ENCODE measurements at places on chromosomes 2 and 18. TPM values are rescaled to one million over a fixed set of nuclear protein-coding genes. Genes with fewer than 3 reads are reported as not detected.

Gene CTAGE1
- not detected for total RNA-seq

Gene NLRC4
- not detected for total RNA-seq

Gene LOXHD1
- 0.14 TPM for total RNA-seq

Gene FBXO36
- 1.3 TPM for total RNA-seq

Gene ATIC
- 344 TPM for total RNA-seq

Gene TNS1
- total RNA-seq: 1.4 TPM

Gene BCL2L11
- 19.9 TPM for total RNA-seq

All from activated naive CD8-positive, alpha-beta T cell treated with anti-CD3 and anti-CD28 coated beads for 36 hours (primary cell).